ENCODE measurements at places on chromosomes 2 and 18.

DNA sequence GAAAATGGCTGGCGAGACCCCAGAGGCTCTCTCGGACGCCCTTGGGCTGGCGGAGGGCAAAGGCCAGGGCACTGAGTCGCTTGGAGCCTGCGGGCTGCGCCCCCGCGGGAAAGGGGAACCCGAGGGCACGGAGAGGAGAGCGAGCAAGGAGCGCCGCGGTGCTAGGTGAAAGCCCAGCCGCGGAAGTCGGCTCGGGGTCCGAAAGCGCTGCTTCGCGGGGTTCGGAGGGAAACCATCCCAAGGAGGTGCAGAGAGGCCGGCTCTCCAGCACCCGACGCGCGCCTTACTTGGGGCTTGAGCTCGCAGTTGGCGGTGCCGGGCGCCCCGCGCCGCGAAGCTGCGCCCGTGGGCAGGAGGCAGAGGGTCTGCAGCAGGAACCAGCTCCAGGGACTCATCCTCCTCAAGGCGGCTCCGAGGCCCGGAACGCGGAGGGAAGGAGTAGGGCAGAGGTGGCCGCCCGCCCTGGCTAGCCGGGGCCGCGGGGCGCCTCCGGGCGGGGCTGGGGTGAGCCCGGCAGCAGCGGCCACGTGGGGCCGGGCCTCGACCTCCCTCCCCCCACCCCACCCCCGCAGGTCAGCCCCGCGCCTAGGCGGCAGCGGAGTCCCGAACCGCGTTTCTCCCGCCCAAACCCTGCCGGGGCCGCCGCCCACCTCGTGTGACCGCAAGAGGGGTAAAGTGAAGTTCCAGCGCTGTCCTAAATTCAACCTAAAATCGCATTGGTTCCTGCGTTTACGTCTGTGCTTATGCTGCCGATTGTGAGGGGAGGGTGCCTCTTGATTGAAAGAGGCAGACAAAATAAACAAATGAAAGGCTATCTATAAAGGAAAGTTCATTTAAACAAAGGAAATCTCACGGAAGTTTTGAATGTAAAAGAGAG, at the start of gene TRABD2A:
Gene TRABD2A, minus strand, starts transcription at position 440 of the 877 bp plus-strand sequence. Its CDS starts 45 bp downstream, at position 395.
- no peaks in the 10 kb centered on the region for H3K27me3 ChIP-seq
- peak within 1 kb of the TSS; percentile 96 for H3K4me3 ChIP-seq
- peak within 1 kb of the TSS; percentile 97 for H3K27ac ChIP-seq
- peaks cover 8% of the 10 kb centered on the region for H3K36me3 ChIP-seq

DNA sequence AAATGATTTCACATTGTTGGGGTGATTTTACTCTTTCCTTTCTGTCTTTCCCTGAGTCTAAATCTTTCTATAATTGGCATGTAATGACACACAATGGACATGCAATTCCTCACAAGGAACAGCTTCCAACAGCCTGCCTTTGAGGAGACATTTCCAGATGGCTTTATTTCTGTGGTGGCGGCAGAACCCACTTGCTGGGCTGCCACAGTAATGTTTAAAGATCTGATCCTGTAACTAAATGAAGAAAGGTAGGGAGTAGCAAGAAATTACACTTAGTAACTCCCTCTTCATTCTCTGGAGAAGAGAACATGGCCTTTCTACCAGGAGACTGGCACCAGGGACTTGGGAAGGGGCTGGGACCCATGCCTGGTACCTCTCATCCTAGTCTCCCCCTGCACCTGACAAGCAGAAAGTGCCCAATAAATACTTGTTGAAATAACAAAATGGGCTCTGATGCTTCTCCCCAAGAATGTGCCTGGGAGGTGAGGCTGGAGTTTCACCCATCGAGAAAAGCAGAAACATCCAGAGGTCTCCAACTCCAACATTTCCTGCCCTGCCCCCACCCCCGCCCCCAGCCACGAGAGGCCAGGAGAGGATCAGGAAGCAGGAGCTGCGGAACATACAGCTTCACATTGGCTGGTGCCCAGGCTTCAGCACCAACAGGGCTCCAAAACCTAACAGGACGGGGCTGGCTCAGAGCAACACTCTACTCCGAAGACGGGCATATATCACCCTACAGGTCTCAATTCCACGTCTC, 92.1 kb downstream of the PXDN start:
- H3K4me3 ChIP-seq: no peak overlapping the region
- peaks cover 4% of the 10 kb centered on the region for H3K27me3 ChIP-seq
- no peak overlapping the region for H3K27ac ChIP-seq
- no peaks in the 10 kb centered on the region for H3K36me3 ChIP-seq
- no peak for DNase-seq

- no peaks in the 10 kb centered on the region for H3K4me1 ChIP-seq
- H3K4me3 ChIP-seq: no peak overlapping the region
- H3K27me3 ChIP-seq: no peaks in the 10 kb centered on the region
- no peaks in the 10 kb centered on the region for H3K36me3 ChIP-seq
- no peak overlapping the region for H3K27ac ChIP-seq
Measured at GRCh38 chr2:51413726-51414125, 381.8 kb upstream of the NRXN1 start.

DNA sequence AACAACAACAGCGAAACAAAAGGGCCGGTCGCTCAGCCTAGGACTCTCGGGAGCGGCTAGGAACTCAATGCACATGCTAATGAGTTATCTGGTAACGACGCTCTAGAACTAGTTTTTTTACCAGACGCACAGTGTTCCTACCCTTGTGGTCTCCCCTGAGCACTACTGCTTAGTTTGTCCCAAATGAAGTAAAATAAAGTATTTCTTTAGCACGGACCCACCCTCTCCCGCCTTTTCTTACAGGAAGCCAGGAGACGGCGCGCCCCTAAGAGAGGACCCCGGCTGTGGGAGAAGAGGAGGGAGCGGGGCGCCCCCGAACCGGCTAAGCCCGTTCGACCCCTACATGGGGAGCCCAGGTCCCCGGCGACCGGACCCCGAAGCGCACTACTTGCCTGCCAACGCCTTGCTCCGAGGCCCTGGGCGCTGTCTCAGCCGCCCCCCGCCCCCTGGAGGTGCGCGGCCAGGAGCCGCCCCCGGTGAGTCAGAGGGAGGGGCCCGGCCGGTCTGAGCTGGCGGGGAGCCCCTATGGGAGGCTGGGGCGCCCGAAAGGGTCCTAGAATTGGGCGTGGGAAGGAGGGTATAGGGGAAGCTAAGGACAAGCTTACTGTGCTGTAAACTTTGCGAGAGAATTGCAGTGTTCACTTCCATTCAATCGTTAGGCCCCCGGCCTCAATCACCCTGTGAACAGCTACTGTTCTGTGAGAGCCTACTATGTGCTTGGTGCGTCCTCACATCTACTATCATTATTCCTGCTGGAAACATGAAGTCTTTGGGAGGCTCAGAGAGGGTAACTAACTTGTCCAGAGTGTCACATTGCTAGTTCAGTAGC, 3.6 kb upstream of the CAPG start:
- no peak overlapping the region for H3K27ac ChIP-seq
- no peaks in the 10 kb centered on the region for H3K36me3 ChIP-seq
- DNase-seq: peak; percentile 71
- no peaks in the 10 kb centered on the region for H3K27me3 ChIP-seq

DNA sequence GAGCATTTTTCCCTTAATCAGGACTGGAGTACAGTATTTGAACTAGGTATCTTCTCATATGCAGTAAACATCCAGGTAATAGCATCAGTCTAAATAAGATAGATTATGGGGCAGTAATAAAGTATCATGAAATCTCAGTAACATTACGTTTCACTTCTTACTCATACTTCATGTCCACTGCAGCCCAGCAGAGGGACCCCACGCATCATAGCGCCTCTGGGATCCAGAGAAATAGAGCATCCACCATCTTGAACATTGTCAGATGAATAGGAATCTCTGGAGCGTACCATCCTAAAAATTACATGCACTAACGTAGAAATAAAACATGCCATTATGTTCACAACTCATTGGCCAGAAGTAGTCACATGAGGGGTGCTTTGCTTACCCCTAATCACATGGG, 499.0 kb downstream of the CPS1 start:
- H3K36me3 ChIP-seq: no peaks in the 10 kb centered on the region
- H3K4me1 ChIP-seq: no peaks in the 10 kb centered on the region
- no peak overlapping the region for H3K27ac ChIP-seq

DNA sequence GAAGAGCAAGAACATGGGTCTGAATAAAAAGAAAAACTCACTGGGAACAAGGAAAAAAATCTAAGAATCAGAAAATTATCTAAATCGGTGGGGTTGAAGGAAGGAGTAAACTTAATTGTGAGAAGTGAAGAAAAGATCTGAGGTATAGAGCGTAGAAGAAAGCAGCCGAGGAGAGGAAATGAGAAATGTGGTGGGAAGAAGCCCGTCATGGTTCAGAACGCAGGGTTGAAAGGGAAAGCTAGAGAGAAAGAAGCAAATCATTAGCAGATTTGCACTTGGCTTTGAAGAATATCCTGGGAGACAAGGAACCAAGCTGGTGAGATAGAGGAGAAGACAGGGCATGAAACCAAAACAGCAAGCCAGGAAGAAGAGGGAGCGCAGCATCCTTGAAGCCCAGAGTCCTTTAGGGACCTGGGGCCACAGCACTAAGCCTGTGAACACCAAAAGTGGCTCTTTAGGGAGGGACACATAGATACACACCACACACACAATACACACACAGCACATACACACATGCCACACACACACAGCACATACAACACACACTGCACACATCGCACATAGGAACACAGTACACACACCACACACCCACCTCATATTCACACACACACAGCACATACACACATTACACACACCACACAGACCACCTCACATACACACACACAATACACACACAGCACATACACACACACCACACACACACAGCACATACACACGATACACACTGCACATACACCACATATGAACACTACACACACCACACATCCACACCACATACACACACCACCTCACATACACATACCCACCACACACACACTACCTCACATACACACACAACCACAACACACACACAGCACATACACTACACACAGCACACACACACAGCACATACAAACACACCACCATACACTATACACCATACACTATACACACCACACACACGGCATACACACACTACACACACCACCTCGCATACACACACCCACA, 274.6 kb downstream of the ETAA1 start:
- no peak overlapping the region for H3K27ac ChIP-seq
- H3K36me3 ChIP-seq: no peaks in the 10 kb centered on the region
- no peak overlapping the region for H3K4me3 ChIP-seq
- no peaks in the 10 kb centered on the region for H3K4me1 ChIP-seq

GRCh38 chr2:220076734-220077133, 449.3 kb downstream of the SLC4A3 start:
- no peaks in the 10 kb centered on the region for H3K27me3 ChIP-seq
- H3K4me3 ChIP-seq: no peak overlapping the region
- H3K27ac ChIP-seq: no peak overlapping the region
- no peaks in the 10 kb centered on the region for H3K4me1 ChIP-seq
- no peak for DNase-seq
